Common myeloid progenitor, CD34-positive (primary cell): ENCODE measurements at places on chromosomes 1 and 21.

DNA sequence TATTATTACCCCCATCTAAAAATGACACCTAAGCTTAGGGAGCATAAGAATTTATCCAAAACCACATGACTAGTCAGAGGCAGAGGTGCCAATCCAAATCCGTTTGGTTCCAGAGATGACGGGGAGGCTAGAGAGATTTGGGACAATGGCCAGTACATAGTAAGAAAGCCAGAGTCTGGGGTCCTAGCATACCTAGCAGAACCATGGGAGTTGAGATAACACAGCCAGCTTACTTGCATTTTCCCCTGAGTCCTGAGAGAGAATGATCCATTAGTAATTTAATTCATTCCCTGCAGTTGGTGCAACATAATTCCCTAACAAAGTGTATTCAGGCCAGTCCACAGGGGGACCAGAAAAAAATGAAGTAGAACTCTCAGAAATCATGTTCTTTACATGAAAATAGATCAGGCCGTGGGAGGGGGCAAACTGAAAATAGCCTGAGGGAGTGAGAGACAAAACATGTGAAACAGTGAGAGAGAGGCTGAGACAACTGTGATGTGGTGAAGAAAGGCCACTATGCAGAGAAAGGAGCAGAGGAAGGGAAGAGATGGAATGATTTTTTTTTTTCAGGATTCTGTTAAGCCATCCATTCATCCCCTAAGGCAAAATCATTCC is 243.3 kb downstream of the BRINP2 start:
- no peak for DNase-seq

GRCh38 chr1:87927391-87928280 is 599.0 kb downstream of the LMO4 start:
- no peak for DNase-seq

DNA sequence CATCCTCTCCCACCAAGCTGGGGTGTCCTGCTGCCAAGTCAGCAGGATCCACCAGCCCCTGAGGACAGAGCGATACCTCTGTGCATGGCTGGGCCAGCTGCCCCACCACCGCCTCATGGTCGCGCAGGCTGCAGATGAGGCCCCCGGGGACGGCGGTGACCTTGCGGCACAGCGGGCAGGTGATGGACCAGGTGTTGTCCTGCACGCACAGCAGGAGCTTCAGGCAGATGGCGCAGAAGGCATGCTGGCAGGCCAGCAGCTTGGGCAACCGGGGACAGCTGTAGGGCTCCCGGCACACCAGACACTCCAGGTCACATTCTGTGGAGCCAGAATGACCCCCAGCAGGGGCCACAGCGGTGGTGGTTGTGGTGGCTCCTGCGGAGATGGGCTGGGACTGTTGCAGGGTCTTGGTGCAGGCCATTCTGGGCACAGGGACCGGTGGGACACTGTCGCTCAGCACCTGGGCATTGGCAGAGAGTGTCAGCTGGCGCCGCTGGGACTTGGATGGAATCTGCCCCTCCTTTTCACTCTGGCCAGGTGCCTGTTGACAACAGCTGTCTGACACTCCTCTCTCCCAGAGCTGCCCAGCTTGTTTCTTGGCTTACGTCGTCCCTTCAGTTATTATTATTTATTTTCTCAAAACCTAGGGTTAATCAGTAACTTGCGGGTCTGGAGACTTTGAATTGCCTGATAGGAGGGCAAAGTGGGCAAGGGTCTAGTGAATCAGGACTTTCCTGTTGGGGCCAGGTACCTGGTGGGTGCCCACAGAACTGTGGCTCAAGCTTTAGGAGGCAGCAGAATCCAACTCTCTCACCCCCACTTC is at the start of gene RNF186:
Gene RNF186, minus strand, starts transcription at position 603 of the 823 bp plus-strand sequence. Its CDS starts 182 bp downstream, at position 421.
- DNase-seq, result no peak

DNA sequence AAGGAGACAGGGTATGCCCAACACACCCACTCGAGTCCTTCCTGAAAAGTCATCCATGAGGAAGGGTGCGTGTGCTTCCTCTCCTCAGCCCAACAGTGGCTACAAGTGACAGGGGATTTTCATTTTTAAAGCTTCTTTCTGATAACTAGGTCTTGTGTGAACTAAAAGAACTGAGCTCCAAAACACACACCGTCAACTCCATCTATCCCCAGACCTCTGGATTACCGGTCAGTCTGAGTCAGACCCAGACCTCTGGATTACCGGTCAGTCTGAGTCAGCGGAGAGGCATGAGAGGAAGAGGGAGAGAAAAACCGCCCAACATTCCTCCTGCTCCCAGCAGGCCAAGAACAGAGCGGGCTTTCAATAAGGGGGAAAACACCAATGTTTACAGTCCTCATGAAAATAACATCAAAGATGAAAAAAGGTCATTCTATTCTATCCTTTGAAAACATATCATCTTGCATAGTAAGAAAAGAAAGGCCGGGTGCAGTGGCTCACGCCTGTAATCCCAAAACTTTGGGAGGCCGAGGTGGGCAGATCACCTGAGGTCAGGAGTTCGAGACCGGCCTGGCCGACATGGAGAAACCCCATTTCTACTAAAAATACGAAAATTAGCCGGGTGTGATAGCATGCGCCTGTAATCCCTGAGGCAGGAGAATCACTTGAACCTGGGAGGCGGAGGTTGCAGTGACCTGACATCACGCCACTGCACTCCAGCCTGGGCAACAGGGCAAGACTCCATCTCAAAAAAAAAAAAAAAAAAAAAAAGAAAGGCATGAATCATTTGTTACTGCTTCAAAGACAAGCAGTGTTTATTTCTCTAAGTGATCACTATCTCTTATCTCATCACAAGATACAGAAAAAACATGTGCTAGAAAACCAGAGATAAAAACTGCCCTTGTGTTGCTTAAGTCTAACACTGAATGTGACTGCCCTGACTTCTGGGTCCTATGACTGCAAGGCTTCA is 3.4 kb downstream of the PTTG1IP start:
- DNase-seq, result no peak

DNA sequence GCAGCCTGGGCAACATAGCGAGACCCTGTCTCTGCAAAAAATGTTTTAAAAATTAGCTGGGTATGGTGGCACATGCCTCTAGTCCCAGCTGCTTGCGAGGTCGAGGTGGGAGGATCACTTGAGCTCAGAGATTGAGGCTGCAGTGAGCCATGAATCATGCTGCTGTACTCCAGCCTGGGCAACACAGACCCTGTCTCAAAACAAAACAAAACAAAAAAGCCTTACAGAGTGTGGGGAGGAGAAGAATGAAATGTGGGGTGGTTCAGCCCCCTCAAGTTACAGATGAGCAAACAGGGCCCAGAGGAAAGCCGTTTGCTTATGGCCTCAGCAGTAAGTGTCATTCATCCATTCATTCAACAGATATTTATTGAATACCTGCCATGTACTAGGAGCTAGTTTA is 40.7 kb downstream of the RPS6KA1 start:
- DNase-seq, result no peak

- no peak for DNase-seq
Observed at GRCh38 chr1:153801786-153802697, 26.8 kb downstream of the SLC27A3 start.
